Activated CD4-positive, CD25-positive, alpha-beta regulatory T cell (primary cell): ENCODE measurements at places on chromosomes 5 and 9.

DNA sequence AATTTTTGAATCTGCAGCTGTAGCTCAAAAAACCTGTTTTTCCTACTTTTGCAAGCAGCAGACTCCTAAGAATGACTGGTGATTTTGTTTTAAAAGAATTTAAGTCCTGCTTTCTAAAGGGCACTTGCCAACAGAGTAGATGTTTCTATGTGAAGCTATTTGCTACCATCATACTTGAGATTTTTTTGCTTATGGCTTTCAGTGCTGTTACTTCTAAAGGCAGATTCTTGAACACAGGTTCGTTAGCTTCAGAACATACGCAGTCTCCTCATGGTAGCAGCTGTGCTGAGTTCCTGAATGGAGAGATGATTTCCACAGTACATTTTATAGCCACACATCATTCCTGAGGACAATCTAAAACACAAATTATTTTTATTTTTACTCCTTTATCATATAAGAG is 24.4 kb upstream of the ELL2 start:
- DNase-seq = no peak

DNA sequence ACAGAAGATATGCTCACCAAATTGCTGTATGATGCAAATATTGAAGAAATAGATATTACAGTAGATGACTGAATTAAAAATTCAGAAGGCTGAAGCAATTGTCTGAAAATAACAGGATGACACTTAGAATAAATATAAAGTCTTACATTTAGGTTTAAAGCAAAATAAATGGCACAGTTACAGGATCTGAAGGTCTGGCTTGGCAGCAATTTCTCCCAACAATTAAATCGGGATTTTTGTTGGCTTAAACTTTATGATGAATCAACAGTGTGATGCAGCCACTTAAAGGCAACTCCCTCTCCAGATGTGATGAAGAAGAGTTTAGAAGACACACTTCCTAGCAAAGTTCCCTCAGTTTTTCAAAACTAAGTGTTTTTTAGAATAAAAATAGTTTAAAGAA is 80.5 kb downstream of the NREP start:
- no peak for DNase-seq

- no peak for DNase-seq
Observed at GRCh38 chr5:127909066-127909465, 174.5 kb upstream of the SLC12A2 start.

GRCh38 chr5:142939884-142940283 is 169.7 kb downstream of the ARHGAP26 start:
- no peak for DNase-seq

DNA sequence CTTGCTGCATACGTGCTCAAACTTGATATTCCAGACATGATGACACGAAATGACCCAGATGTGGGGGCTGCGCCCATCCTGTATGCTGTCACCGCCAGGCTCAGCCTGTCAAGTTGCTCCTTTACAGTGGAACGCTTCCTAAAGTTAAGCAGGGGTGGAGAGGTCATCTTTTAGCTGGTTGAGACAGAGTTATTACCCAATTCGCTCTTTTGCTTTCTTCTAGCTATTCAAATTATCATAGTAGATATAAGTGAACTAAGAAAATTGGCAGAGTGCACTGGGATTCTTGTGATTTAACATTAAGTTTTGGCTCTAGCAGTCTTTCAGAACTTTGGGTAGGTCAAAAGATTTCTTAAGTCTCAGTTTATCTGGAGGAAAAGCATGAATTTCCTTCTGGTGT is 69.8 kb upstream of the BASP1 start:
- DNase-seq = no peak
